NCI-H1092 treated with DMSO at 0.1 percent for 48 hours (cell line): ENCODE measurements at places on chromosomes 3 and 15.
A peak's percentile ranks its signal among the peaks of the same experiment; 100 is the strongest.

- DNase-seq, result no peak
Observed at GRCh38 chr3:105891101-105891500, 22.3 kb upstream of the CBLB start.

GRCh38 chr3:8499181-8499611 lies 2.4 kb upstream of the LMCD1 start:
- peak; percentile 32 for DNase-seq

GRCh38 chr3:46646700-46647099 lies 34.4 kb downstream of the FAM240A start:
- DNase-seq, result no peak

- DNase-seq, result no peak
Observed at GRCh38 chr3:113055961-113056360, 65.2 kb downstream of the GTPBP8 start.

DNA sequence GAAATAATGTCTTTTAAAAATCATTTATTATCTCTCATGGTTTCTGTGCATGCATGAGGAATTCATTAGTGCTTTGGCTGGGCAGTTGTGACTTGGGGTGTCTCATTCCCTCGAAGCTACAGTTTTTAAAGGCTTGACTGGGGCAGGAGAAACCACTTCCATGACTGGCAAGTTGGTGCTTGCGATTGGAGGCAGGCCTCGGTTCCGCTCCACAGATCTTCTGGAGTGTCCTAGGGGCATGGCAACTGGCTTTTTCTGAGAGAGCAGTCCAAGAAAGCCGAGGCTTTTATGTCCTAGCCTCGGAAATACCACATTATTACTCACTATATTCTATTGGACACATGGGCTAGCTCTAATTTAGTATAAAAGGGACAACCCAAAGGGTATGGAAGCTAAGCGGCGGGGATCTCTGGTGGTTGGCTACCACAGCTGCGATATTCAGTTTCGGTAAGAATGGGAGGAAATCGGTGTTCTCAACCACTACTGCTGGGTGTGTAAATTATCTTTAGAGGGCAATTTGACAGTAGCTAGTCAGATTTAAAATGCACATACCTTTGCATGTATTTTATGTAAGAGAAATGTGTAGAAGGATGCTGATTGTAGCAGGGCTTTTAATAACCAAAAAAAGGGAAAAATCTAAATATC lies 48.8 kb upstream of the TOP2B start:
- DNase-seq, result no peak

DNA sequence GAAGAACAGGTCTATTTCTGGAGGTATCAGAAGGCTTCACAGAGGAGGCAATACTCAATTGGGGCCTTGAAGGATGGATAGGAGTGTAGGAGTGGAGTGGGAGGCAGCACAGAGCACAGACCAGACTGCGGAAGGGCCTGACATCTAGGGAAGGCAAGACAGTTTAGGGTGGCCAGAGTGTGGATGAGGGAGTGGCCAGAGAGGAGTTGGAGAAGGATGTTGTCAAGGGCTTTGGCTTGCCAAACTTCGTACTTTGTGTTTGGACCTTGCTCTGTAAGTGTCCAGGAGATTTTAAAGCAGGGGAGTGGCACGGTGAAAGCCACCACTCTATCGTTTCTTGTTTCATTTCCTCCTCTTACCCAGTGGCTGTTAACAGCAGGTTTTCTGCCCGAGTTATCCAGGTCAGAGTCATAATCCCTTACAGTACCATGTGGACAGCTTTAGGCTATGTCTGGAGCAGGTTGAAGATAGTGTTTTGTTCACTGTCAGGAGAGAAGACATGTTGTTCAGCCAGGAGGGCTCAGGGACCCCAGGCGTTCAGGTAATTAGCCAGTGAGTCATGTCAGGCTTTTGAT lies 12.3 kb downstream of the SMAD3 start:
- DNase-seq, result no peak

- DNase-seq, result no peak
Observed at GRCh38 chr3:83877910-83878309, 1080.9 kb upstream of the CADM2 start.

DNA sequence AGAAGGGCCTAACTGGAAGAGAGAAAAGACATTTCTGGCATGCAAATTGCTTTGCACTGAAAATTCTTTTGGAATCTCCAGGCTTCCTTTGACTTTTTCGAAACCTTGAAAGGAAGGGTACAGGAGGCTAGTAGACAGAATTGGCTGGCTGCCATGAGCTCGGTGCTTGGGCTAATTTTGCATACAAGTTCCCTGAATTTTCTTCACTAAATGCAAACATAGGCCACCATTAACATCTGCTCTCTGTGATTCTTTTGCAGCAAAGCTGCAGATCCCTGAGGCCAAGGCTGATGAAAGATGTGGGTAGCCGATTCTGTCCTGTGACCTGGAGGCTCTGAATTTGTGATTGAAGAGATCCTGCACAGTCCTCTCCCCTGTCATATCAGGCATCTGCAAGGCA lies 247.8 kb upstream of the MCTP2 start:
- no peak for DNase-seq

- no peak for DNase-seq
Observed at GRCh38 chr3:105512061-105512460, 145.4 kb downstream of the ALCAM start.

DNA sequence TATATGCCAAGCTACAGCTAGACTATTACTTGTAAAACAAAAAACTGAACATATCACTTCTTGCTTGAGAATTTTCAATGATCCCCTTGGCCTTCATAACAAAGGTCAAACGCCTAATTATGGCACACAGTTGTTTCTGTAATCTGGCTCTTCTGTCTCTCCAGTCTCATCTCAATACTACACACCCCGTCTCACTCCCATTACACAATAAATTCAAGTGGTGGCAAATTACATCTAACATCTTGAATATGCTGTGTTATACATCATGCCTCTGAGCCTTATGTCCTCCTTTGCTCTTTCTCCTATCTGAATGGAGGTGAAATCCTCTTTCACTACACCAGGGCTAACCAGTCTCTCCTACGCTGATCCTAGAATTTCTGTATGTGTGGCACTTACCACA lies 140.4 kb downstream of the TBL1XR1 start:
- DNase-seq, result peak; percentile 15

GRCh38 chr15:38320181-38320580 lies 67.5 kb downstream of the SPRED1 start:
- DNase-seq, result no peak

- DNase-seq, result no peak
Observed at GRCh38 chr15:95987886-95988573, 342.5 kb upstream of the NR2F2 start.

GRCh38 chr3:10975695-10976234 lies 16.8 kb upstream of the SLC6A1 start:
- no peak for DNase-seq

- no peak for DNase-seq
Observed at GRCh38 chr15:88465633-88466224, 1.5 kb downstream of the MRPL46 start.

- DNase-seq, result no peak
Observed at GRCh38 chr15:55074431-55074830, 122.3 kb downstream of the RSL24D1 start.

DNA sequence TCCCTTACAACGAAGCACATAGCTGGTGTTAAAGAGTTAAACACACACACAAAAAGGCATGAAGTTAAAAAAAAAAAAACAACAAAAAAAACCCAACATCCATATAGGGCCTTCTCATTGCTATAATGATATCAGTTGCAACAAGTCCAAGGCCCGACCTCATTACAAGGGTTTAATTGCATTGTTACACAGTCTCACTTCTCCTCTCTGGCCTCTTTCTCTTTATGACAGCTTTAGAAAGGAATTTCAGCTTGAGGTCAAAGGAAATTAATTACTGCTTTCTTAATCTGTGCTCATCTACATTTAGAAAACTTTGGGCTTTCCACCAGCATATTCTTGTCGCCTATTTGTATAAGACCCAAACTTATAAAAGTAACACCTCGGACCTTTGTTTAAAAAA lies 342.1 kb downstream of the NR2F2 start:
- no peak for DNase-seq

- no peak for DNase-seq
Observed at GRCh38 chr3:104646196-104646595, 720.5 kb upstream of the ALCAM start.

- DNase-seq, result no peak
Observed at GRCh38 chr3:195911946-195912270, 3.6 kb upstream of the TNK2 start.

DNA sequence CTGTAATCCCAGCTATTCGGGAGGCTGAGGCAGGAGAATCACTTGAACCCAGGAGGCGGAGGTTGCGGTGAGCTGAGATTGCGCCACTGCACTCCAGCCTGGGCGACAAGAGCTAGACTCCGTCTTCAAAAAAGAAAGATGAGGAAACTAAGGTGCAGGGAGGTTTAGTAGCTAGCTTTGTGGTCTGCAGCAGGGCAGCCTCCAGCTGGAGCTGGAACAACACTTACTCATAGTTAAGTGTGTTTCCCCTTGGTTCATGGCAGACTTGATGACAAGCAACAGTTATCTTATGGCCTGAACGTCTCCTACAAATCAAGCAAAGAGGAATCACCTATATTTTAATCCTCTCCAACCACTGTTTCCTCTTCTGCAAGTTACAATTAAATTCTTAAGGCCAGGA lies 12.6 kb downstream of the KAT2B start:
- no peak for DNase-seq

GRCh38 chr15:63870487-63871209 lies 36.9 kb upstream of the HERC1 start:
- DNase-seq, result no peak

DNA sequence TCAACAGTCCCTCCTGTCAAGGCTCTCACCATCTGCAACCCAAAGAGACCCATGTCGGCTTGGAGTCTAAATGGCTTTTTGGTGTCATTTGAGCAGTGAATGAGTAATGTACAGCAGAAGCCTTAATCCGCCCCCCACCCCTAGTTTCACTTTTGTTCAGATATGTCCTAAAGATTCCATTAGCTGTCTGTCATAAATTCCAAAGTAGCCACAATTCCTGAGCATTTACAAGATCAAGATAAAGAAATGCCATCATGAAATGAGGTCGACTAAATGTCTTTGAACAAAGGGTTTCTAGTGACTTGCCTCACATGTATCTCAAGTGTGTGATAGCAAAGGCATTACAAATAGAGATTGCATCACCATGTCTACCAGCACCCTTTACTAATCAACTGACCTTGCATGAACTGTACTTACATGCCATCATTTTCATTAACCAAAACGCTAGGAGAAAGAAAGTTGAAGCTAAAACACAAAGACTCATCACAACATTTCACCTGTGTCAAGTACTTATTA lies 123.8 kb upstream of the PHLDB2 start:
- DNase-seq, result no peak
